Tibial nerve (tissue), 4 donors: ENCODE measurements at places on chromosomes 2 and 18.
A peak's percentile ranks its signal among the peaks of the same experiment; 100 is the strongest.

DNA sequence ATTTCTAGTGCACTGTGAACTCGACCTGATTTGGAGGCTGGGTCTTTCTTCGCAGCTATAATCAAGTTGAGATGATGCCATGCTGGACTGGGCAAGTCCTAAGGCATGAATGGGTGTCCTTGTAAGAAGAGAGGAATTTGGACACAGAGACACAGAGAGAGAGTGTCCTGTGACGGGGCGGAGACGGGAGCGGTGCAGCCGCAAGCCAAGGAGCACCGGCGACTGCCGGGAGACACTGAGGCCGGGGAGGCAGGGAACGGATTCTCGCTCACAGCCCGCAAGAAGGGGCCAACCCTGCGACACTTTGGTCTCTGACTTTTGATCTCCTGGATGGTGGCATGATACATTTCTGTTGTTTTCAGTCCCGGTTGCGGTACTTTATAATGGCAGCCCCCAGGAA is 22.4 kb upstream of the MBP start:
- no peak overlapping the region for H3K4me3 ChIP-seq
- H3K4me1 ChIP-seq, result no peaks in the 10 kb centered on the region
- H3K36me3 ChIP-seq, result no peaks in the 10 kb centered on the region
- no peak for DNase-seq

DNA sequence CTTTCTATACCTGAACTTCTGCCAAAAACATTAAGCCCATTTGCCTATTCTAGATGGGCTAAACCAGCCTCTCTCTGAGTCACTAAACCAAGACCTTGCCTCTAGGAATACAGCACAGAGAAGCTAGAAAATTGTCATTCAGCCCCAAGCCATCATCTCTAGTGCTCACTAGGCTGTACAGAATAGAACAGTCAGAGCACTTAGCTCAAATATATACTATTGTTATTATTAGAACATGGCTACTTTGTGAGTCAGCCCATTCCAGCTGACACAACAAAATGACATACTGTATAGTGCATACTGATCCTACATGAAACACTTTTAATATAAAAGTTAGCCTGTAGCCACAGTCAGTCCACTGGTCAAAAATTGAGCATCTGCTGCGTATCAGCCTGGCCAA is 418.8 kb downstream of the NRXN1 start:
- H3K27ac ChIP-seq, result no peak overlapping the region
- H3K36me3 ChIP-seq, result no peaks in the 10 kb centered on the region
- H3K27me3 ChIP-seq, result no peaks in the 10 kb centered on the region

DNA sequence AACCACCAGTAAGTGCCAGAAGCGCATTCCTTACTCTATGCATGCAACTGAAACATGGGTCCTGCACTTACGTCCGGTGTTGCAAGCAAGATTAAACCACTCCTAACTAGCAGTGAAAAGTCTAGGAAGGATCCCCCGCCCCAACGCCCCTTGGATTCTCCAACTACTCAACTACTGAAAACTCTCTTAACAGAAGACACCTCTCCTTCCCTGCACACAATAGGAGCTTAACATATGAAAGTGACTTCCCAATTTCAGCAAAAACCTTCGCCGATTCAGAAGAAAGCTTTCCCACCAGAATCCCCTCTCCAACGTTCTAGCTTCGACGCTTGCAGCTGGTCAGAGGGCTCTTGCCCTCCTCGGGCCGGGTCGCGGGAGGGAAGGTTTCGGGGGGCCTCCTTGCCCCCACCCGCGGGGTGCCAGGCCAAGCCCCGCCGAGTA is 578 bp downstream of the IWS1 start:
- H3K4me3 ChIP-seq, result peak overlapping the region; percentile 93
- no peaks in the 10 kb centered on the region for H3K27me3 ChIP-seq
- DNase-seq, result peak; percentile 14

DNA sequence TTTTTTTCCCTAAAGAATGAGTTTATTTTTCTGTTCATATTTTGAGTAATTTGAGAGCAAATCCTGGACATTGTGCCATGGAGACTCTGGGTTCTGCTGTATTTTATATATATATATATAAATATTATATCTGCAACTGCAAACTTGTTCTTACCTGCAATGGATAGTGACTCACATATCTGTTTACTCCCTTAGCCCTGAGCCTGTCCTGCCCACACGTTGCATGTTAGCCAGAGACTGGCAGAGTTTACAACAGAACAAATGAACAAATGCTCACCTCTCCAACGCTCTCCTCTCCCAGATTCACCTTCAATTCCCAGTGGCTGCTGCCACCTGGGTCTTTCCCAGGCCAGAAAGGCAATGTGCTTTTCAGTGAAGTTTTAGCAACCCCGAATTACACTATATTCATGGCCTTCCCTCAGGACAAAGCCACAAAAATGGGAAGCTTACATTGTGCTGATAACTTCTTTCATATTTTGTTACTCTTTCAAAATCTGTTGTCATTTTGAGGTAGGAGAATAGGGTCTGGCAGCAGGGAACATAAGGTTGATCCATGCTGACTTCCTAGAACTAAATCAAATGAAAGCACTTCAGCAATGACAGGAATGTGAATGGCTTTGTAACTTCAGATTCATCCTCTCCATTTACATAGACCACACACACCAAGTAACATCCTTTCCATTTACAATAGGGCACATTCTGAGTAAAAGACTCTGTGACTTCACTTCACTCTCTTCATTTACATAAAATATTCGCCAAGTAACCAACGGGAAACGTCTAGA is 105.4 kb upstream of the FAM110C start:
- H3K4me3 ChIP-seq, result no peak overlapping the region
- no peaks in the 10 kb centered on the region for H3K36me3 ChIP-seq
- no peaks in the 10 kb centered on the region for H3K27me3 ChIP-seq

DNA sequence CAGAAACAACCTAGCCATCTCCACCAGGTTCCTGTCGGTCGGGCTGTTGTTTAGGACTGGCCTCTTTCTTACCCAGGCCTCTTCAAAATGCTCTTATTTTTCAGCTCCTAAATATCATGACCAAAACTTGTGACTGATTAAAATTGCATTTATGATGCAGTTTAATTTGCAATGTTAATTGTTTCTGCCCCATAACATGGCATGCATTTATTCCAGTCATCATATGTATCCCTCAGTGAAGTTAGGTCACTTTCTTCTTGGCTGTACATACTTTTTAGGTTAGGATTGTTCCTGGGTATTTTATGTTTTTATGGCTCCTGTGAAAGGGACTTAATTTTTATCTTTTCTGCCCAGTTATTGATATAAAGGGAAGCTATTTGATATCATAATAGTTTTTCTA is 50.6 kb downstream of the CHRNA1 start:
- no peaks in the 10 kb centered on the region for H3K27me3 ChIP-seq
- no peaks in the 10 kb centered on the region for H3K36me3 ChIP-seq
- no peak overlapping the region for H3K27ac ChIP-seq
- DNase-seq, result no peak
- H3K4me1 ChIP-seq, result no peaks in the 10 kb centered on the region
- H3K4me3 ChIP-seq, result no peak overlapping the region

DNA sequence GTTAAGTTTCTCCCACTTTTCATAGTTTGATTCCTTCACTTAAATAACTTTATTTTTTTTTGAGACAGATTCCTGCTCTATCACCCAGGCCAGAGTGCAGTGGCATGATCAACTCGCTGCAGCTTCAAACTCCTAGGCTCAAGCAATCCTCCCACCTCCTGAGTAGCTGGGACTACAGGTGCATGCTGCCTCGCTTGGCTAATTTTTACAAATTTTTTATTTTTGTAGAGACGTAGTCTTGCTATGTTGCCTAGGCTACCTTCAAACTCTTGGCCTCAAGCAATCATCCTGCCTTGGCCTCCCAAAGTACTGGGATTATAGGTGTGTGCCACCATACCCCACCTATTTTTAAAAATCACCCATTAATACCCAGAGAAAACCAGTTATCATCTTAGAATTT is 14.2 kb upstream of the WIPF1 start:
- no peaks in the 10 kb centered on the region for H3K36me3 ChIP-seq
- no peaks in the 10 kb centered on the region for H3K27me3 ChIP-seq
- H3K4me3 ChIP-seq, result no peak overlapping the region

DNA sequence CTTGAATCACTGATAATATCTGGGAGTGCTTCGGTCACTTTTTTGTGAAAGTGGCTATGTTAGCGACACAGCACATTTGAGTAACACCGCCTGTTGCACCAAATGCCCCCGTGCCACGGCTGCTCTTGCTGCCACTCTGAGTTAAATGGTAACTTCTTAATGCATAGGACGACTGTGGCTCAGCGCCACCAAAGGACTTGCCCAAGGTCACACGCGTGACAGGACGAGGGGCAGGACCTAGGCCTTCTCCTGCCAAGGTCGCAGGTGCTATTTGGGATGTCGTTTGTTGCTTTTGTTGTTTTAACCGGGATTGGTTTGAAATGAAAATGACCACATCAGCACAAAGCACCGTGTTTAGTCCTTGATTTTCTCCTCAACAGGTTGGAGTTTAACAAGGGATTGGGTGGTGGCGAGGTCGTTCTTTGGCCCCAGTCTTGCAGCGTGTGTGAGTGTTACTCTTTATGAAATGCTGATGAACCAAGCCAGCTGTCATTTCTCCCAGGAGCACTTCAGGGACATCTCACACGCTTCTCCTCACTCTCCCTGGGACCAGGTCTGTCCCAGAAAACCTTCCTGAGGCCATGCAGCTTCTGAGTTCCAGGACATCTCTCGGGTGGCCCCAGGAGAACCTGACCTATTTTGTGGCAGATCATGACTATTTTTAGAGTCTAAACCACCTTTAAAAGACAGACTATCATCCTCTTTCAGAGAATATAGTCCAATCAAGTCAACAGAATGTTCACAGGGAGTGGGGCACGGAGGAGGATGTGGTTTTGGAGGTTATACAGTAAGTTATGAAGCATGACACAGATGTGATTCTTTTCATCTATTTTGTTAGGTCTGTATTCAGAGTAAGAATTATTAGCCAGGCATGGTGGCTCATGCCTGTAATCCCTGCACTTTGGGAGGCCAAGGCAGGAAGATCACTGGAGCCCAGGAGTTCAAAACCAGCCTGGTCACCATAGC is 49.9 kb downstream of the MTCL1 start:
- no peaks in the 10 kb centered on the region for H3K4me1 ChIP-seq
- H3K4me3 ChIP-seq, result no peak overlapping the region
- H3K27me3 ChIP-seq, result no peaks in the 10 kb centered on the region
- no peaks in the 10 kb centered on the region for H3K36me3 ChIP-seq

DNA sequence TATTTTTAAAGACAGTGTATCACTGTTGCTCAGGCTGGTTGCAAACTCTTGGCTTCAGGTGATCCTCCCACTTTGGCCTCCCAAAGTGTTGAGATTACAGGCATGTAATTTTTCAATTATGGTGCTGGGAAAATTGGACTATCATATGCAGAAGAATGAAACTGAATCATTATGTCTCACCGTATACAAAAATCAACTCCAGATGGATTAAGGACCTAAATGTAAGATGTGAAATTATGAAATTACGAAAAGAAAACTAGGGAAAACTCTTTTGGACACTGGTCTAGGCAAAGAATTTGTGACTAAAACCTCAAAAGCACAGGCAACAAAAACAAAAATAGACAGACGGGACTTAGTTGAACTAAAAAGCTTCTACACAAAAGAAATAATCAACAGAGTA is 31.2 kb downstream of the MAP3K2 start:
- H3K4me3 ChIP-seq, result no peak overlapping the region
- no peaks in the 10 kb centered on the region for H3K27me3 ChIP-seq
- no peak overlapping the region for H3K27ac ChIP-seq

DNA sequence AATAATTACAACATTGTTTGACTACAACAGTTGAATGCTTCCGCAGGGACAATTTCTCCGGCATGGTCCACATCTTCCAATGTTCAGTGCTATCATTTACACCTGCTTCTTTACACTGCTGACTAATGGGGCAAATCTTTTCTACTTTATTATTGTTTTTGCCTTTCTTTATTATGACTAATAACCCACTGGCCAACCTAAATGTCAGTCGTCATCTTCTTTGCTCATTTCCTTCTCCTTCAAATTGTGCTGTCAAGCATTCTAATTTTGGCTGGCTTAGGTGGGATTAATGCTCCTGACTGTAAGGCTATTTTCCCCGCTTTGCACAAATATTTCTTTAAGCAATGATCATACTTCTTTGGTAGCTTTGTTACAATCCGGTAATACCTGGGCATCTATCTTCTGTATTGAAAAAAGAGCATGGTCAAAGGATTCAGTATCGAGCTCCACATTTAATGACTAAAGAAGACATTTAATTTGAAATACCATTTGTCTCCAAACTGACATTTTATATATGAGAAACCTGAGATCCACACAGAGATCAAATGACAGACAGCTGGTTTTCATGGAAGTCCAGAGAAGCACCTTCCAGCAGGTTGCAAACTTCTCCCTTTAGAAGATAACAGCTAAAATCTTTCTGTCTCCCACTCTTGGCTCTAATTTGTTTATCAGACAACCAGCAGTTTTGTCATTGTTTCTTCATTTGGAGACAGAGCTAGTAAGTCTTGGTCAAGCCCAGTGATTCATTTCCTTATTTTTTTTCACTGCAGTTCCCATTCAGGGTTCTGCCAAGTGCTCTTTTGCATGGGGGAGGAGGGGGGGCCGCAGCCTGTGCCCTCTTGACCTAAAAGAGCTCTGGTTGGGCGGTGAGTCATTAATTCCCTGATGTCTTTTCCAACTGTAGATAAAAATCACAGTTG is 132.9 kb downstream of the SOCS6 start:
- peaks cover 13% of the 10 kb centered on the region for H3K4me1 ChIP-seq
- H3K27me3 ChIP-seq, result no peaks in the 10 kb centered on the region
- peak; percentile 67 for DNase-seq
- no peak overlapping the region for H3K4me3 ChIP-seq
- H3K36me3 ChIP-seq, result no peaks in the 10 kb centered on the region

- peak; percentile 81 for DNase-seq
- no peak overlapping the region for H3K27ac ChIP-seq
- H3K36me3 ChIP-seq, result no peaks in the 10 kb centered on the region
- H3K4me1 ChIP-seq, result no peaks in the 10 kb centered on the region
- H3K27me3 ChIP-seq, result no peaks in the 10 kb centered on the region
- no peak overlapping the region for H3K4me3 ChIP-seq
Observed at GRCh38 chr2:239561446-239562001, 160.7 kb upstream of the HDAC4 start.

DNA sequence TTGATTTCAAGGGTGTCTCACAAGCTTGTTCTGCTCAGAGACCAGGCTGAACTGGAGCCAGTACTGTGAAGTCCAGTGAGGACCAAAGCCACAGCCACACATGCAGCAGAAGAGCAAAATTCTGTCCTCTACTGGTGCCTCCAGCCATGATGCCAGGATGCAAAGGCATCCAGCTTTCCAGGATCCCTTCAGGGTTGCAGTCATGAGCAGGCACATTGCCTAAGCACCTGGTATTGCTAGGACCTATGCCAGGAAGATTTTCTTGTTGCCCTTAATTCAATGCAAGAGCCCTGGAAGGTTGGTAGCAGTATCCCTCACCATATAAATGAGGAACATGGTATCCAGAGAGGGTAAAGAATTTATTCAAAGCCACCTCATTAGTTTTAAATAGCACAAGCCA is 78.9 kb upstream of the CYRIA start:
- no peak overlapping the region for H3K27ac ChIP-seq
- no peaks in the 10 kb centered on the region for H3K4me1 ChIP-seq
- H3K36me3 ChIP-seq, result no peaks in the 10 kb centered on the region
- no peak for DNase-seq
- no peak overlapping the region for H3K4me3 ChIP-seq

GRCh38 chr2:202831242-202832220 is 40.0 kb downstream of the ICA1L start:
- DNase-seq, result peak; percentile 53
- no peaks in the 10 kb centered on the region for H3K36me3 ChIP-seq
- no peaks in the 10 kb centered on the region for H3K27me3 ChIP-seq
- no peak overlapping the region for H3K27ac ChIP-seq
- H3K4me1 ChIP-seq, result no peaks in the 10 kb centered on the region
